ENCODE measurements at places on chromosomes 3 and 15.

DNA sequence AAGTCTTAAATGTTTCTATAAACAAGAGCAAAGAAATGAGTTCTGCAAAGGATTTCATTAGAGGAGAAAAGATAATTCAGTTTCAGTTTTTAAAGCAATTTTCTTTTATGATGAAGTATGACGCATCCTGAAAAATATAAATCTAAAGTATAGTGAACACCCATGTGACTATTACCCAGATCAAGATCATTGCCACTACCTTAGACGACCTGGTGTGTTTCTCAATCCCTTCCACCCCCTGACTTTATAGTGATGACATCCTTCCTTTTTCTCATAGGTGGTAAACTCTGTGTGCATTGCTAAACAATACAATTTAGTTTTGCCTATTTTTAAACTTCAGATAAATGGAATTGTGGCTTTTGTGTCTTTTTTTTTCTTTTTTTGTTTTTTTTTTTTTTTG lies 8.4 kb downstream of the STT3B start:
- no peak for DNase-seq

GRCh38 chr3:118932822-118933558 lies 101.7 kb downstream of the IGSF11 start:
- DNase-seq = no peak

GRCh38 chr3:98827221-98827920 lies 64.2 kb downstream of the ST3GAL6 start:
- DNase-seq = no peak

DNA sequence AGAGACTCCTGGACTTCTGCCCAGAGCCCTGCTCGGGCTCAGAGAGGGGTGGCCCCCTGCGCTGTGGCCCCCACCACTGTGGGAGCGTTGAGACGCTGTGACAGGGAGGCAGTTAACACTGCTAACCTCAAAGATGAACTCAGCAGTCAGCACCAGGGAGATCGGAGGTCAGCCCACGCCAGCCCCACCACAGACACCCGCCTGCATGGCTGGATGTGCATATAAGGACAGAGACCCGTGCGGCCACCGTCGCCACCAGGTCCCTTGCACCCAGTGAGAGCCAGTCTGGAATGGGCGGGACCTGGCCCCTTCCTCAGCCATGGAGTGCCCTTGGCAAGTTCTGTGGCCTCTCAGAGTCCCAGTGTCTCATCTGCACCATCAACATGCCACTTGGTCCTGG lies 48.5 kb upstream of the FURIN start:
- DNase-seq = no peak

DNA sequence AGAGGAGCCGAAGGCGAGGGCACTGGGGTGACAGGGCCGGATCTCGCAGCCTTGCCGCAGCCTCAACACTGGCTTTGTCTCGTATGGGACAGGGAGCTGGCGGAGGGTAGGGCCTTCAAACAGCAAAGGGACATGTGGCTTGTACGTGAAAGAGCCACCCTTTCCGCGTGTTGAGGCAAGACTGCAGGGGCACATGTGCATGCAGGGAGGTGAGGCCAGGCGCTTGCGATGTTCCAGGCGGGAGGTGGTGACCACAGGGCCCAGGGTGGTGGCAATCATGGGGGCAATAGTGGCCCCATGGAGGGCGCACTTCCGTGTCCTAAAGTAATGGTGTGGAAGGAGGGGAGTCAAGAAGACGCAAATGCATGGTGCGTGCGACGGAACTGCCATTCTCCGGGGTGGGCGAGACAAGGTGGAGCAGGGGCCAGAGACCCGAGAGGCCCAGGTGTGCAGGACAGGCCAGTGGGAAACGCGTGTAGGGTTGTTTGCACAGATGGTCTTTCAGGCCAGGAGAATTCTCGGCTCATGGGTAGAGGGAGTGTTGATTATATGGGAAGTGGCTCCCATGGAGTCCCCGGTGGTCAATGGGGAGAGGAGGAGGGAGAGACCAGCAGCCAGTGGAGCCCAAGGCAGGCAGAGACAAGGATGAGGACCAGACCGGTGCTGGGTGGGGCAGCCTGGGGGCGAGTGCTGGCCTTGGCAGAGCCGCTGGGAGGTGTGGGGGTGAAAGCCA lies 45.8 kb upstream of the PCSK6 start:
- no peak for DNase-seq

DNA sequence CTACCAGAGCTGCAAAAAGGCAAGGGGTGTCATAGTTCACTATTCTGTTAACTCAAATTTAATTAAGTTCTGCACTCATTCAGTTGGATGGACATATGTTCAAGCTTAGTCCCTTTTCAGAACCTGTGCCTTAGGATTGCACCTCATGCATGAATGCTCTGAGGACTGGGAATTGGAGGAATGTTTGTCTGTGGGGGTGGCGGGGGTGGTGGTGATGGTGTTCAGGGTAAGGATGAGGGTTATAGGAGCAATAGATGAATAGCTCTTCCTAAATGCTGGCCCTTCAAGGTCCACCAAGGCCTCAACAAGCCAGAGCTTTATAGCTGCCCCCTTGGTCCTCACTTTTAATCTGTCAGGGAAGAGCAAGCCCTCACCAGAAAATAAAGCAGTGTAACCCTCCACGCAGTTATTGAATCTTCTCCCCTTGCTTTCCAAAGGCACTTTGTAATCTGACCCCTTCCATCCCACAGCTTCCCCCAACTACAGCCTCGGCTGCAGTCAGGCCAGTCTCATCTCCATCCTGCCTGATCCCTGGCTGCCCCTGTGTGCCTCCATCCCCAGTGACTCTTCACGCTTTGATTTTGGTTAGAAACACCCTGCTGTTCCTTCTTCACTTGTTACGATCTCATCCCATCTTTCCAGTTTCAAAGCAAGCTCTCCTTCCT lies 221.6 kb upstream of the LMCD1 start:
- DNase-seq = no peak

- no peak for DNase-seq
Observed at GRCh38 chr15:80570553-80570952, 124.6 kb upstream of the ABHD17C start.

- DNase-seq = no peak
Observed at GRCh38 chr3:127374086-127375010, 86.5 kb upstream of the PRR20G start.

All from SW 1271 (cell line).